Stimulated activated CD4-positive, alpha-beta T cell treated with anti-CD3 and anti-CD28 coated beads, Interleukin-12 subunit alpha, Interleukin-12 subunit beta, amount 100 ng/mL, for 48 hours (primary cell): ENCODE measurements at places on chromosomes 12 and 14.

DNA sequence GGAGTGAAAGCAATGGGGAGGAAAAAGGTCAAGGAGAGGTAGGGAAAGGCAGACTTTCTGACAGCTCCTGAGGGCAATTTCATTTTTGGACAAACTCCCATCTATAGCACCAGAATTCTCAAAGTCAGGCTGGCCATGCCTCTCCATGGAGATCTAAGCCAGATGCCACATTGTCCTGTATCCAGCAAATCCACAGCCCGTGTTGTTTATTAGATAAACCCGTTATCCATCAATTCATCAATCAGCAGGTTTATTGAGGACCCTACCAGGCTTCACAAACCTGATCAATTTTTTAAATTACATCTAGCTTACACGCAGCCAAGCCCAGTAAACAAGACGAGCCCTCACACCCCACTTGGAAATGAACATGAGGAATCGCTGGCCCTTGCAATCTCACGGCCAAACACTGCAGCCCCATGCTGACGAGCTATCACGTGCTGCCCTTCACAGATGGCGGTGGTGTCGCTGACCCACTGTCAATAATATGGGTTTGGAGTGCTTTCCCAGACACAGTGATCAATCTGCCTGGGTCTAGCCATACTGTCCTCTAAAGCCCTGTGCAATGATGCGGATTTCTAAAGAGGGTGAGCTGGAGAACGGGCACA is 332.9 kb downstream of the DPF3 start:
- DNase-seq = no peak

GRCh38 chr14:21017528-21018245 is 7.2 kb downstream of the NDRG2 start:
- DNase-seq = no peak

- DNase-seq = no peak
Measured at GRCh38 chr12:121781998-121782979, 11.2 kb downstream of the RHOF start.

DNA sequence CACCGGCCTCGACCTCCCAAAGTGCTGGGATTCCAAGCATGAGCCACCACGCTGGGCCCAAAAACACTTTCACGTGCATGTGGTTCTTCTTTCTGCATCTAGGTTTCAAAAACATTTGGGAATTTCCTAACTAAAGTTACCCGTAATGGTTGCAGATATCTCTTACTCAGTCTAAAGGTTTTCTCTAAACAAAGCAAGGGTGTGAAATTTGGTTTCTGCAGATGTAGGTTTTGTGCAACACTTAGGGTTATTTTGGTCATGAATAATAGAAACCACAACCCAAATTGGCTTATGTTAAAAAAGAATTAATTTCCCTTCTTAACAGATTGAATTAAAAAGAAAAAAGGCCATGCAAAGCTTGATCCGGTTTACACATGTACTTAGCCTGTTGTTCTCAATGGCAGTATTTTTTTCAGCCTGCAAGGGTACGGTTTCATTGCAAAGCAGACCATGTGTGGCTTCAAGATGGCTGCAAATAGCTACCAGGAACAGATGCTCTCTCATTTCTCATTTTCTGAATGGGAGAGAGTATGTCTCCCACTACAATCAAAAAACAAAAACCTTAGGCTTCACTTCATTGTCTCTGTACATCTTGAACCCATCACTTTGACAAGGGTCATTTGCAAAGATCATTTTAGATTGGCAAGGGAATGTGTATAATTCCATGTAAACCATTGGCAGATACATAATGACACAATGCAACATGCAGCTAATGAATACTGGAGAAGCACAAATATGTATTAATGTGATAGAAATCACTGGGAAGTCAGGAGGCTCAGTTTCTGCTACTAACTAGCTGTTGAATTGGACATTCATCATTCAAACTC is 491.2 kb upstream of the FLRT2 start:
- DNase-seq = no peak

- DNase-seq = peak; percentile 46
Measured at GRCh38 chr14:102822311-102822863, 45.1 kb downstream of the TRAF3 start.

GRCh38 chr12:25352083-25352918 is 101.6 kb upstream of the KRAS start:
- no peak for DNase-seq
